ENCODE measurements at places on chromosomes 16 and 17. TPM values are rescaled to one million over a fixed set of nuclear protein-coding genes. Genes with fewer than 3 reads are reported as not detected.

DNA sequence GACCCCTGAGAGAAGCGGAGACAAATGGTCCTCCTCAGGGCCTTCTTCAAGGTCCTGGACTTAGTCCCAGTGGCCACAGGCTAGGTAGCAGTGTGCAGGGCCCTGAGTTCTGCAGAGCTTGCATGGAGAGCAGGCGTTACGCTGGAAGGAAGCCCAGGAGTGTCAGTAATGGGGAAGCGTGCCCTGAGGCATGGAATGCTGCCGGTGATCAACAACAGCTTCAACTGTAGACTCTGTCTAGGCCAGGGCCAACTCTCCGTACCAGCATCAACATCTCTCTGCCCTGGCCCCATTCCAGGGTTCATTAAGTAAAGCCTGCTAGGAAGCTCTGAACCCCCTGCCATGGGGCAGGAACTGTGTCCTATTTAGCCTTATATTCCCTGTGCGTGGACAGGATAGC lies 568 bp upstream of the TNK1 start:
- H3K4me3 ChIP-seq: peak overlapping the region; percentile 16
- peaks cover 5% of the 10 kb centered on the region for H3K36me3 ChIP-seq
- H3K4me1 ChIP-seq: peaks cover 8% of the 10 kb centered on the region
- no peak overlapping the region for H3K27ac ChIP-seq
- peaks cover 49% of the 10 kb centered on the region for H3K27me3 ChIP-seq
- no peak for DNase-seq

The SLC16A6 gene
- total RNA-seq: 5.9 TPM

GRCh38 chr17:81354954-81355347 lies 40.3 kb upstream of the BAHCC1 start:
- H3K4me1 ChIP-seq: peaks cover 6% of the 10 kb centered on the region
- peaks cover 16% of the 10 kb centered on the region for H3K27me3 ChIP-seq
- no peak for DNase-seq

The KCNAB3 gene
- 10.3 TPM for total RNA-seq

The KRT9 gene
- total RNA-seq: not detected

The ACSM5 gene
- total RNA-seq: not detected

DNA sequence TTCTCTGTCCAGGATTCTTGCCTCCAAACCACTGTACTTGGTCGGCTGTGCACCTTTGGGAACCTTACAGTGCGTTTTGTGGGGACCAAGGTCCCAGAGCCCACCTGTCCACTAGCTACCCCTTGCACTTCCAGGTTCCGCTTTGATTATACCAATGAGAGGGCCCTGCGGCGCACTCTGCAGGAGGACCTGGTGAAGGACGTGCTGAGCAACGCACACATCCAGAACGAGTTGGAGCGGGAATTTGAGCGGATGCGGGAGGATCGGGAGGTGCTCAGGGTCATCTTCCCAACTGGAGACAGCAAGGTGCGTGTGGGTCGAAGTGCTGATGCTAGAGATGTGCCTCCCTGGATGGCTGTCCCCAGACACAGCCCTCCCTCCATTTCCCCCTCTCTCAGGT lies 18.8 kb downstream of the POLR2A start:
- H3K27ac ChIP-seq: no peak overlapping the region
- H3K4me1 ChIP-seq: no peaks in the 10 kb centered on the region
- H3K4me3 ChIP-seq: no peak overlapping the region
- H3K27me3 ChIP-seq: no peaks in the 10 kb centered on the region
- no peak for DNase-seq

The HAS3 gene
- total RNA-seq: 1.2 TPM

The KRTAP16-1 gene
- not detected for total RNA-seq

The PPY gene
- not detected for total RNA-seq

DNA sequence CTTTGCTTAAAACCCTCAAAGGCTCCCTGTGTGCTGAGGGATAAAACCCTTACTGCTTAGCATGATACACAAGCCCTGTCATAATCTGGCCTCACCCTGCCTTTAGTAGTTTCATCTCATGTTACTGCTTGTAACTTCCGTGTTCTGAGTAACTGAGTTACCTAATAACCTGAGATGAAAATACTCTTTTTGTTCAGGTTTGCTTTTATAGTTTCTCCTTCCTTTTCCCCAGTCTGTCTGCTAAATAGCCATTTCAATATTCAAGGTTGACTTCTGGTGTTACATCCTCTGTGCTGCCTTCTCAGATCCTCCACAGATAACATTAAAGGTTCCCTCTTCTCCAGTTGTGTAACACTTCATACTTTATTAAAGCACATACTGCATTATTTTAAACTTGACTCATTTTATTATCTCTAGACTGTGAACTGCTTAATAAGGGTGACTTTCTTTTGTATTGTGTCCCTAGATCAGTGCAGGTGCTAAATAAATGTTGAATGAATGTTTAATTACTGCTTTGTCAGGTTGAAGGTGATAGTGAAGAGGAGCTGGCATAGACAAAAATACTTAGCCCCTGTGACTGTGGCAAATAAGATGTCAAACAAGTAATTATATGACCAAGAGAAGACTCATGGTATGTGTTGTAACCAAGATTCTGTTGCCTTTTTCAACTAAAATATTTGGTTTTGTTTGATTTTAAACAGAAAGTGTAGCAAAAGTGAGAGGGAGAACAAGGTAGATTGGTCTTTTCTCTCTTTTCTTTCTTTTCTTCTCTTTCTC lies 47.8 kb downstream of the NFAT5 start:
- peaks cover 55% of the 10 kb centered on the region for H3K4me1 ChIP-seq
- DNase-seq: no peak
- peaks cover 7% of the 10 kb centered on the region for H3K36me3 ChIP-seq
- H3K27ac ChIP-seq: peak overlapping the region; percentile 58

DNA sequence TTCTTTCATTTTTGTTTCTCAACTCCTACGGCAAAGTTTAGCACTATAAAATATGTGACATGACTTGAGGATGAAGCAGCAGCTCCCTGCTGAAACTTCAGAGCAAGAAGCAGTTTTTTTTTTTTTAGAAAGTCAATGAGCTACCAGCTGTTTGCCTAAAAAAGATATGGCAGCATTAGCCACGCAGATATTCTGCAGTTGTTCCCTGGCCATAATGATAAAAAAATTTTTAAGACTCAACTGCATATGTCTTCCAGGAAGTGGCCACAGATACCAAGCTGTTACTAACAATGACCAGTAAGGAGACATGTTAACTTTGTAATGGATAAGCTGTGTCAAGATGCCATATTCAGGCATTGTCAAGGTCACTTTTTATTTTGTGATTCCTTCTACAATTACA lies 319.6 kb upstream of the CDH11 start:
- H3K4me3 ChIP-seq: no peak overlapping the region
- no peaks in the 10 kb centered on the region for H3K27me3 ChIP-seq
- DNase-seq: no peak
- H3K36me3 ChIP-seq: no peaks in the 10 kb centered on the region
- no peaks in the 10 kb centered on the region for H3K4me1 ChIP-seq

The HSD17B2 gene
- total RNA-seq: not detected

- H3K27me3 ChIP-seq: no peaks in the 10 kb centered on the region
- peaks cover 7% of the 10 kb centered on the region for H3K4me1 ChIP-seq
- H3K4me3 ChIP-seq: no peak overlapping the region
- no peak for DNase-seq
These were observed 183.6 kb downstream of the MAP2K6 start for GRCh38 chr17:69597898-69598692.

Data from activated T-cell treated with anti-CD3 and anti-CD28 coated beads, Interleukin-2, amount 50 U/mL, for 72 hours (primary cell).